ENCODE measurements at places on chromosomes 4 and X.

DNA sequence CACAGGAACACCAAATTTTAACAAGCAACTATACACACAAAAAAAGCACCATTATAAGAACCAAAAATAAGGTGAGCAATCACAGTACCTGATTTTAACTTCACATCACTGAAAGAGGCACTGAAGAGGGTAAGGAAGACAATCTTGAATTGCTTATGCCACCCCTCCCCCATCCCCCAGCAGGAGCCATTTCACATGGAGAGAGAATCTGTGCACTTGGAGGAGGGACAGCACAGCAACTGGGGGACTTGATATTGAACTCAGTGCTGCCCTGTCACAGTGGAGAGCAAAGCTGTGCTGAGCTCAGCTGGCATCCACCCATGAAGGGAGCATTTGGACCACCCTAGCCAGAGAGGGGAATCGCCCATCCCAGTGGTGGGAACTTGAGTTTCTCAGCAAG is 56.0 kb downstream of the NUDT11 start:
- DNase-seq, result no peak

GRCh38 chrX:151852294-151852693 is 60.4 kb upstream of the MAGEA4 start:
- no peak for DNase-seq

- no peak for DNase-seq
Measured at GRCh38 chr4:129264008-129264657, 168.2 kb downstream of the C4orf33 start.

GRCh38 chr4:114615435-114615834 is 16.8 kb downstream of the UGT8 start:
- no peak for DNase-seq

DNA sequence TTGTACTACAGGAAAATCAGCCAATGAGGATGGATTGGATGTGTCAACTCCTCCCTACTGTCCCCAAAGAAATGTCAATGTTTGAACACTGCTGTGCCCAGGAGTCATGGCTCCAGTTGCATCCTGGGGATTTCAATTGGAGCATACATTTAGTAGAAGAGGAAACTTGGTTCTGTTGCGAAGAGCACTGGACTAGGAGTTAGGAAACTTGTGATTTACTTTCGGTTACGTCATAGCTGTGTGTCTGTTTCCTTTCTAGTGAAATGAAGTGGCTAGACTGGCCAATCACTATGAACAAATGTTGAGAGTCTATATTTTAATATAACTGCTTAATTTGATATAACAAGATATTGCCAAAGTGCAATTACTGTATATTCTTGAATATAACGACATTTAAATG is 35.2 kb downstream of the ARL9 start:
- no peak for DNase-seq

DNA sequence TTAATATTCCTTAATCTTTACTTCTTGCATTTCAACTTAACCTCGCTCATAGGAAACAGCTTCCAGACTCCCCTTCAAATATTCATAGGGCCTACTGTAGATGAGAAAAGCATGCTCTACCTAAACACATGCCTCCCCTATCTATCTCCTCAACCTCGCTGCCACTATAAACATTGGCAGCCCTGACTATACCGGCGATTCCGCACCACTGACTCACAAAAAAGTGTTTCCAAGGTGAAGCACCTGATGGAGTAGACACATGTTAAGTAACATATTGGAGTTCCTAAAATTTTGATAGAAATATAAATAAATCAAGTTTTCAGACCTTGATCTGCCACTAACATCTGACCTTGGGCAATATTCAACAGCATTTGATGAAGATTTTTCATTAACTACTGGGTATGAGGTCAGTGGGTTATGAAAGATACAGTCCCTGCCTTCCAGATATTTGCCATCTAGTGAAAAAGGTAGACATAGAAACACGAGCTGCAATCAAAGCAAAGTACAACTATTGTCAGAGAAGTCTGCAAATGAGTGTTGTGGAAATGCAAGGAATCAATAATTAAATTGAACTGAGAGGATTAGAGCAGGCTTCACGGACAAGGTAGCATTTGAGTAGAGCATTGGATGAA is 184.2 kb downstream of the MAML3 start:
- no peak for DNase-seq

DNA sequence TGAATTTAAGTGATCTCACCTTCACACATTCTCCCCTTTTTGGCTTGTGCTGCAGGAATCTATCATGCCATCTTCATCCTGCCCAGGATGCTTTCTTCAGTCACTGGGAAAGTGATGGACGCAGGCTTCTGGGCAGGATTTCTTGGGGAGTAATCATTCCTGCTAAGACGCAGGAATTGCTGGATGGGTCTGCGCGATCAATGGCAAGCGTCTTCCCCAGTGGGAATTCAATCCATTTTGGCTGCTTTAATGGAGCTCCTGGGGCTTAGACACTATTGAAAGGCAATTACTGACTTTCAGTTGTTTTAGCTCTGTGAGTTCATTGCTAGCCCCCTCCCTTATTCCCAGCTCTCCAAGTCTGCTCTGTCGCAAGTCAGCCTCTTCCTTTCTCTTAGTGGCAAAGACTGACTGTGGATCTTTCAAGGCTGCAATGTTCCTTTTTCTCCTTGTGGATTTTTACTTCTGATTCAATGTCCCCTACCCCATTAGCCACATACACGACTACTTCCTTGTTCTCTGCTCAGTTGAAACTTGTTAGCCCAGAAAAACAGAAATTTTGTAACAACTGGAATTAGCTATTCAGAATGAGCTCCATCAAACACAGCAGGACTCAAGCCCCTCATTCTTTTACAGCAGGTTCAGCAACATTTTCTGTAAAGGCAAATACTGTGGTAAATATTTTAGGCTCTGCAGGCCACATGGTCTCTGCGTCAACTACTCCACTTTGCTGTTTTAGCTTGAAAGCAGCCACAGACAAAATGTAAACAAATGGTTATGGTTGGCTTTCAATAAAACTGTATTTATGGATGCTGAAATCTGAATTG is 154.9 kb downstream of the ASB9 start:
- no peak for DNase-seq

DNA sequence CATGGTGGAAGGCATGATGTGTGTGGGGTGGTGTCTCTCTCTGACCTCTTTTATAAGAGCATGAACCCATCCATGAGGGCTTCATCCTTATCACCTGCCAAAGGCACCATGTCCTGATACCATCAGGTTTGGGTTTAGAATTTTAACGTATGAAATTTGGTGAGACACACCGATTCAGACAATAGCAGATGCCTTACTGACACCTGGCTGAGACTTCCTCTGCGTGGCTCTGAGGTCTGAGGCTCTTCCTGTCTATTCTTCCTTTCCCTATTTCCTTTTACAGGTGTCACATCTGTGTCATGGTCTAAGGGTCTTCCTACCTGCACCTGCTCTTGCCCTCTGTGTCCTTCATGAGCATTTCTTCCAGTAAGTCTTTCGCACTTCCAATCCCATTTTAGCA is 320.7 kb upstream of the CLNK start:
- no peak for DNase-seq

- no peak for DNase-seq
Measured at GRCh38 chr4:123667496-123667895, 270.9 kb downstream of the SPRY1 start.

DNA sequence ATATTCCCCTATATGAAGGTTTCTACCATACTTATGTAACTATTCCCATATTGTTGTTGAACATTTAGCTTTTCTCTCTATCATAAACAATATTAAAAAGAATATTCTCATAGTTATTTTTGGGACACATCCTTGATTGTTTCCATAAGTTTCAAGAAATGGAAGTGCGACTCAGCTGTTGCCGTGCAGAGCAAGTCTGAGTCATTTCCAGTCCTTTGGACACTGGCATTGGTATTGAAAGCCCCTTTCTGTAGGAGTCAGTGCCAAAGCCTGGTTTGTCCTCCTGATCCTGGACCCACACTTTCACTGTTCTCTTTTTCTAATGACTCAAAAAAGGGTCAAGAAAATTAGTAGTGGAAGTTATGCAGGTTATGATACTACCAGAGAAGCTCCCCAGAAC is 108.3 kb upstream of the DIAPH2 start:
- no peak for DNase-seq

GRCh38 chrX:21779095-21779494 is 21.2 kb upstream of the SMPX start:
- no peak for DNase-seq

GRCh38 chr4:93409035-93409434 is 419.5 kb upstream of the ATOH1 start:
- DNase-seq, result no peak

- no peak for DNase-seq
Measured at GRCh38 chrX:155435744-155436112, 22.7 kb downstream of the F8A3 start.

GRCh38 chr4:6772223-6772928 is 10.2 kb upstream of the KIAA0232 start:
- no peak for DNase-seq

DNA sequence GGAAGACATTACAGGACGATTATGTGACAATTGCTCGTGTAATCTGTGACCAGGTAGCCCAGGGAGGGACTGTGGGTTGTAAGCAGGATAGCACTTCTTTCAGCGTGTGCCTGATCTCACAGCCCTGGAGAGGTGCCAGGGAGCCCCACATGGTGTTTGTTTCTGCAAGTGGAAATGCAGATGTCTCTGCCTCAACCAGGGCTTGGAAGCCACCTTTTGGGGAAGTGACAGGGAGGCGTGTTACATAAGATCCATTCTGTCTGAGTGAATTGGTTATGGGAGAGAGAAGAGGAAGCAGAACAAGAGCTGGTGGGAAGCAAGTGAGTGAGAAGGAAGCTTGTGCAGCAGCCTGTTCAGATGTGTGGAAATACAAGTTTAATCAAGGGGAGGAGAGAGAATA is 104.5 kb upstream of the GATB start:
- no peak for DNase-seq

GRCh38 chr4:38119668-38120385 is 159.6 kb downstream of the PTTG2 start:
- DNase-seq, result no peak

GRCh38 chr4:172844556-172844955 is 324.1 kb upstream of the GALNT7 start:
- DNase-seq, result no peak

GRCh38 chr4:143692241-143692640 is 8.2 kb downstream of the FREM3 start:
- no peak for DNase-seq

- no peak for DNase-seq
Measured at GRCh38 chr4:7347981-7348380, 86.7 kb downstream of the PSAPL1 start.

DNA sequence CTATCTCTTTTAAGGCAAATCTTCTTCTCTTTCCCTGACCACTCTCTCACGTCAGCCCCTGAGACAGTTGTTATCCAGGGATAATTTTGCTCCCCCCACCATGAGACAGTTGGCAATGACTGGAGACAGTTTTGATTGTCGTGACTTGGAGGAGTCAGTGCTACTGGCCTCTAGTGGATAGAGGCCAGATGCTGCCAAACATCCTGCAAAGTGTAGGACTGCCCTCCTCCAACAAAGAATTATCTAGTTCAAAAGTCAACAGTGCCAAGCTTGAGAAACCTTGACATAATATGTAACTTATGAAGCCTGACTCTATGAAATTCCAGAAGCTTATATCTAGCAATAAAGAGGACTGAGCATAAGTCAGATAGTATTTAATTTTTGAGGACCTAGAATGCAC is 502.1 kb upstream of the IGFBP7 start:
- DNase-seq, result no peak

GRCh38 chrX:99777912-99778311 is 632.2 kb downstream of the PCDH19 start:
- DNase-seq, result no peak

DNA sequence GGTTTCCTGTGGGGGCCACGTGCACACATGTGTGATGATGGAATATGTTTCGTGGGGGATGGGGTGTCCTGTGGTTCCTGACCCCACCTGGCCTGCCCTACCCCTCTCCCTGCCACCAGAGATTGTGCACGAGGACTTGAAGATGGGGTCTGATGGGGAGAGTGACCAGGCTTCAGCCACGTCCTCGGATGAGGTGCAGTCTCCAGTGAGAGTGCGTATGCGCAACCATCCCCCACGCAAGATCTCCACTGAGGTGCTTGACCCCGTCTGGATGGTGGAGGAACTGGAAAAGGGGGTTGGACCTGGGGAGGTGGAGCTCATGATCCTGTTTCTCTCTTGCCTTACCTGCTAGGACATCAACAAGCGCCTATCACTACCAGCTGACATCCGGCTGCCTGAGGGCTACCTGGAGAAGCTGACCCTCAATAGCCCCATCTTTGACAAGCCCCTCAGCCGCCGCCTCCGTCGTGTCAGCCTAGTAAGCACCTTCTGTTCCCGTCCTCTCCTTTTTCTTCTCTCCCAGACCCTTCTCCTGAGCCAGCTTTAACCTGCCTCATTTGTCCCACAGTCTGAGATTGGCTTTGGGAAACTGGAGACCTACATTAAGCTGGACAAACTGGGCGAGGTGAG is 5.9 kb downstream of the CDK16 start:
- no peak for DNase-seq

GRCh38 chrX:48676893-48677270 is 6.7 kb upstream of the WAS start:
- no peak for DNase-seq

- no peak for DNase-seq
Measured at GRCh38 chr4:96093057-96093456, 253.2 kb downstream of the PDHA2 start.

GRCh38 chr4:8538076-8538702 is 42.0 kb upstream of the GPR78 start:
- no peak for DNase-seq

DNA sequence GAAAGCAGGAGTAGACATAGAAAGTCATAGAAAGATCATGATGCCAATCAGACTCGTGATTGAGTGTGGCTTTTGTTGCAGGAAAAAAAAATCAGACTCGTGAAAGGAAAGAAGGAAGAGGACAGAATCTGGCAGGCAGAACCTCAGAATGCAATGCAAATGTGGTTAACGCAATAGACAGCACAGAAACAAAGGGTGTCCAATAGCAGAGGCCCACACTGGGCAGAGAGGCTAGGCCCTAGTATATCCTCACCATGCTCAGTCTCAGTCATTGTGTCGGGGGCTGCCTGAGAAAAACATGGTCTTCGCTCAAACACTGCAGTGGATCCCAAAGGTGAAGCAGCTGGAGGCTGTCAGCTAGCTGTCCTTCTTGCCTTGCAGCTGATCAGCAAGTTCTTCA is 102.8 kb upstream of the MAOA start:
- DNase-seq, result no peak

GRCh38 chr4:46506876-46507275 is 116.9 kb upstream of the GABRA2 start:
- DNase-seq, result no peak

DNA sequence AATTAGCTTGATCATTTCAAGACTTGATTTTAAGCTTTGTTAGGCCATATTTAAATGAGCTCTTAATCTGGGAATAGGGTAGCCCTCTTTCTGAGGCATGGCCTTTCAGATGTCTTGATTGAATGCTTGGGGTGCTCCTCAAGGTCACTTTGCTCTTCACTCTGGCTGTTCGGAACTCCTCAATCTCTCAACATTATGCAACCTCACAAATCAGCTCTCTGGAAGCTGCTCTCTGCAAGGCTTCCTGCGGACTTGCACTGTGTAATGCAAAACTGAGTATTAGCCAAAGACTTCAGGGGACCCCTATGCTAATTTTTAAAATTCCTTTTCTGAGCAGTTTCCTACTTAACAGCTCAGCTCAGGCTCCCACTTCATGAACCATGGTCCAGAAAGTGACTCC is 398.3 kb downstream of the PRDM5 start:
- DNase-seq, result no peak

GRCh38 chr4:111466811-111467604 is 678.2 kb upstream of the FAM241A start:
- no peak for DNase-seq
